T-helper 1 cell (primary cell): ENCODE measurements at places on chromosomes 3 and 15.

DNA sequence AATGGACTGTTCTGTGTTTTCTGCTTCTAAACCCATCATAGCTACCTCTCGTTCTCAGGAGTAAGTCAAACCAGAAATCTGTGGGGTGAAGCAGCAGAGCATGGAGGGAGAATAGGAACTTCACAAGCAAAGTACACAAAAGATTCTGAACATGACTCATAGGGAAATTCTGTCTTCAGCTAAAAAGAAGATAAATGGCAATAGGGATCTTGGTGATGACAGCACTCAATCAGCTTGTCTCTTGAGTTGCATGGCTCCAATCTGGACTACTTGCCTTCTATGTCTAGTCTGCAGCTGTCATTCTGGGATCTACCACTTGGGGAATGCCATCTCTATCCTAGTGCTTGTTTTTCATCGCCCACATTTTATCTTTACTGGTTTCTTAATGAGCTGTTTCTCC, 13.5 kb upstream of the GRAMD1C start:
- DNase-seq, result no peak

DNA sequence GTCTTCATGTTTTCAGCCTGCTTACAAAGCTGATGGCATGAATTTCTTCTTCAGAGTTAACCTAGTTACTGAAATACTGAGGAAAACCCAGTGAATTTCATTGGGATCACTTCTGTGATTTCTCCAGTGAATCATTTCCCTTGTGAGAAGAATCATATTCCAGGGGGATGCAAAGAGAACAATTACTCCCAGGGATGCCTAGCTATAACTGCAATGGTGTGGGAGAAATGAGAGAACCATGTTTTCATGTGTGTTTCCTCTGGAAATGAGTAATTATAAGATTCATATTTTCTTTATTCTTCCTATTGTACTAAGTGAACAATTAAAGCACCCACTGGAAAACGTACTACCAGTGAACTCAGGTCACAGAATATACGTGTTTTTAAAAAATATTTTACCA, 485.4 kb downstream of the GRM7 start:
- no peak for DNase-seq

- no peak for DNase-seq
These were observed 1.0 kb downstream of the USF3 start for GRCh38 chr3:113695431-113695785.

DNA sequence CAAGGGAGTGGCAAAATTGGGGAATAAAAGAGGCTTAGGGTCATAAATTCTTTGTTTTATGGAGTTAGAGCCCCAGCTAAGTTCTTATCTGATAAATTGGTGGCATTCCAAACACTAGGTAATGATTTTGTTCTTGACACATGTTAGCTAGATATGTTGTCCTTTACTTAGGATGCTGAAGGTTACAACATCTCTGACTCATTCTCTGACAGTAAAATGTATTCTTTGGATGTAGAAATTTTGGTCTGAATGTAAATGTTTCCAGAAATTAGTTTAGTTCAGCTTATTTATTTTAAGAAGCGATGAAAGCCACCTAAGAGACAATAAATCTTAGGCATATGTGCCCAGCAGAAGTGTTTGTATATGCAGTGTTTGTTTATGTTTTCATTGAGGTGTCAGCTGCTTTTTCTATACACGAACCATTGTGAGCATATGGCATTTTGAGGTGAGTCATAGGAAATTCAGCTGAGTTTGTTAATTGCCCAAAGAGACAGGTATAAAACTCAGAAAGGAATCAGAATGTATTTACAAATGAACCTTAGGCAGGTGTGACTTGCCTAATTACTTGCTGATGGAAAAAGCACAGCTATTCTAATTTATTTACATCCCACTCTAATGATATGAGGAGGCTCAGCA, 247.7 kb downstream of the AGBL1 start:
- no peak for DNase-seq

- no peak for DNase-seq
These were observed 662 bp downstream of the UBL7 start for GRCh38 chr15:74460298-74460697.

DNA sequence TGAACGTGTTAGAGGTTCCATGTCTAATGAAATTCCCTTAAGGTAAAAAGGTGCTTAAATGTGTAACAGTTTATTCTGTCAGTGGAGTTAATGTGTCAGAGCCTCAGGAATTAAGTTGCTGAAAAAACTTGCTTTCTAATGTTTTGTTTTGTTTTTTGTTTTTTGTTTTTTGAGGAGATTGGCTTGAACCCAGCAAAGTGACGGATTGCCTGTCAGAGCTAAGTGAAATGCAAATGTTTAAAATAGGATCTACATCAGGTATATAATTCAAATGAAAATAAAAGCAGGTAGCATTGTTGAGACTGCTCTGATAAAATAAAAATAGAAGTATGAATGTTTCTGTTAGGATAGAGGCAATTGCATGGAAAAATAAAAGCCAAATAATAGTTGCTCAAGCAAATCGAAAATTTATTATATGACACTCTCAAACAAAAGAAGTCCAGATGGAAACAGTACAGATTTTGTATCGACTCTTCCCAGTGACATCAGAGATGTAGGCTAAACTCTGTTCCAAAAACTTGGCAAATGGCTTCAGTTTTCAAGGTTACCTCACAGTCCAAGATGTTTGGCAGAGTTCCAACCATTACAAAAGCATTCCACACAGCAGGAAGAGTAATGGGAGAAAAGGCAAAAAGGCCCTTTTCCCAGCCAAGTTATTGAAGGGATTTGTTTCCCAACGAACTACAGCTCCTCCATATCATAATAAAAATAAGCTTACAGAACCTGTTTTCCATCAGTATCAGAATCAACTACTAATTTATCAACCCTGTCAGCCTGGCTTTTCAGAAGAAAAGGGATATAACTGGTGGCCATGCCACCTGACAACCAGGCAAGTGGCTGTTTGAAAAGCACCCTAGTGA, 291.0 kb downstream of the TBL1XR1 start:
- no peak for DNase-seq

GRCh38 chr3:50136714-50137405, 18.3 kb upstream of the SEMA3F start:
- DNase-seq, result no peak

GRCh38 chr15:81813215-81813614, 232.6 kb downstream of the MEX3B start:
- no peak for DNase-seq

DNA sequence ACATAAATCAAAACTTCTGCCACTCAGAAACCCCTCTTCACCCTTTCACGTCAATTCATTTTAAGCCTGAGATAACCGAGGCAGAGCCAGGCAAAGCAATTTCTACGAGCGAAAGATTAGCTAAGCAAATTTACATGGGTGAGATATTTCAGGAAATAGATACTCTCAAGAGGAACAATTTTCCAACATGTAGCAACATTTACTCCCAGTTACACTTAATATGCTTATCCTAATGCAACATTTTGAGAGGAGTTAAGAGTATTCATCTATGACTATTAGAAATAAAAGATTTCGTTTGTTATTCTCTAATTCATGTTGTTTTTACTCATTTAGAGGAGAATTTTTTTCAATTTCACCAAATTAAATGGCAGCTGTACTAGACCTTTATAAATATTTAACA, 837 bp downstream of the TMC3 start:
- DNase-seq, result no peak

DNA sequence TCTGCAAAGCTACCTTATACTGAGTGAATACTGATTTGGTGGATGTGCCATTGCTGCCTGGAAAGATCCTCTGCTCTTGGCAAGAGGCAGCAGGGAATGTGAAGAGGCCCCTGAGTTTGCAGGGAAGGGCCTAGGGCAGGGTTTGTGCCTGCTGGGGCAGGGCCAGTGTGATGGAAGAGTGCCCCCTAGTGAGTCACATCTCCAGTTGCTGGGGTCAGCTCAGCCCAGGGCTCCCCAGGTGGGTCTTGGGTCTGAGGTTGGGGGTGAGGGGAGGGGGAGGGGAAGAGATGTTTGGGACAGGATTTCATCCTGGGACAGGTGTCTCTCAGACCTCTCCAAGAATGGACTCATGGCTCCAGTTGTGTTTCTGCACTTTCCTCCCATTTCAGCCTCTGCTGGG, 4.1 kb upstream of the AMOTL2 start:
- no peak for DNase-seq

GRCh38 chr3:55426486-55426885, 60.6 kb downstream of the WNT5A start:
- no peak for DNase-seq

- DNase-seq, result no peak
These were observed 135.8 kb upstream of the RORA start for GRCh38 chr15:61364871-61365270.

GRCh38 chr3:189593581-189593980, 37.6 kb upstream of the TP63 start:
- no peak for DNase-seq

- no peak for DNase-seq
These were observed 67.3 kb downstream of the P2RY1 start for GRCh38 chr3:152902141-152902669.

- no peak for DNase-seq
These were observed 8.3 kb downstream of the BCL6 start for GRCh38 chr3:187737006-187737367.

- no peak for DNase-seq
These were observed 1.8 kb upstream of the YEATS2 start for GRCh38 chr3:183695569-183696364.

DNA sequence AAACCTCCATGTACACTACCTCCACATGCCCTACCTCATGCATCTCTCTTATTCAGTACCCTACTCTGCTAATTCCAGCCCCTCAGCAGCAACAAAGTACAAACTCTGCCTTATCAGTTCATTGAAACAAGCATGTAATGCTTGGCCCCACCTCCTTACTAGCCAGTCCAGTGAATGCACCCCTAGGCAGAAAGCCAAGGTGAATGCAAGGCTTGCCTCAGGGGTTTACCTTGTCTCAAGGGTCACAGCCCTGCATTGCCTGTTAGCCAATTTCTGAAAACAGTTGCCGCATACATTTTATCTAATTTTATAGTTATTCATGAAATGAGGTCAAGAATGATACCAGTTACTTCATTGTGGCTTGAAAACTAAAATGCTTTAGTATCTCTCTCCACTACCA, 576.4 kb downstream of the FHIT start:
- DNase-seq, result no peak

- no peak for DNase-seq
These were observed 52.6 kb upstream of the ULK4 start for GRCh38 chr3:42014458-42014920.

- DNase-seq, result no peak
These were observed 123.3 kb upstream of the TP63 start for GRCh38 chr3:189507856-189508255.

DNA sequence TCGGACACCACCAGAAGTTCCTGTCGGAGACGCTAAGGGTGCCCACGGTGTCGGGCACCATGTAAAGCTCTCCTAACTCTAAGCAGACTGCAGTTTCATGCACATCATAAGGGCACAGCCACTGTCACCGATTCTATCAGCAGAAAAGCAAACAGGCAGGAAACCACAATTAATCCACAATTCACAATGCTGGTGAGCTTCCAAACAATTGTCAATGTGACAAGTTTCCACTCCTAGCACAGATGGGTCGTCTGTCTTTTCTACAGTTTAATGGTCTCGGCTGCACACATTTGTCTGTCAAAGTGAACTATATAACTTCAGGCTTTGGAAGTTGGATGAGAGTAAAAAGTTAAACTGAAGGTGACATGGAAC, 8.8 kb upstream of the OCA2 start:
- no peak for DNase-seq

- DNase-seq, result no peak
These were observed 118.7 kb downstream of the RPL22L1 start for GRCh38 chr3:170751083-170751898.

GRCh38 chr3:110332629-110333028, 739.0 kb upstream of the NECTIN3 start:
- no peak for DNase-seq

DNA sequence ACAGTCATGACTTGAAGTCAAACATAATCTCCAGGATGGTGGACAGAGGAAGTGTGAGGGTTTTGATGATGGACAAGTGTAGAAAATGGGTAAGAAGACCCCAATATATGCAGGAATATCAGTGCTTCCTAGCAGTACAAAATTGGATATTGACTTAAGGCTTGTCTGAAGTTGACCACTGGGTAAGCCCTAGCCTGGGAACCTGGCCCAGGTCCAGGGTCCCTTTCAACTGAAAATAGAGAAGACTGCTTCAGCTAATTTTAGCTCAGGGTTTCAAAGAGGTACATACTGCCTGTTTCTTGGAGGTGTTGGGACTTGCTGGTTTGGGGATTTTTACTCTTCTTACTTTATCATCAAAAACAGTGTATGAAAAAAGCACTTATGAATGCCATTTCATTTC, 4.7 kb downstream of the NR1D2 start:
- no peak for DNase-seq
